Central memory CD4-positive, alpha-beta T cell (primary cell): ENCODE measurements at places on chromosomes 4 and X.

DNA sequence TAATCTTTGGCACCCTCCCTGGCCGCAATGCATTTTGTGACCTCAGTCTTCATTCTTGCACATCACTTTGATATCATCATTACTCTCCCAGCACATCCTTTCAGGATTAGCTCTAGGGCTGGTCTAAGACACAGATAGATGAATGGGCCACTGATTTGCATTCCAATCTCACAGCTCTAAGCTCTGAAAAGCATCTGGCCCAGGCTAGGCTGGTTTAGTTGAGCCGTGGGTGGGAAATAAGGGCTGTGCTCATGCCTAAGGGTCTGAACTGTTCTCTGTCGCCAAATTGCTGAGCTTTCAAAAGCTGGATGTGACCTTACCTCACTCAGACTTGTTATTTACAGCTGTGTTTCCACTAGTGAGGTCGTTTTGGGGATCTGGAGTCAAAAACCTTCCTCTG is 30.0 kb upstream of the SLC9A7 start:
- no peak for DNase-seq

DNA sequence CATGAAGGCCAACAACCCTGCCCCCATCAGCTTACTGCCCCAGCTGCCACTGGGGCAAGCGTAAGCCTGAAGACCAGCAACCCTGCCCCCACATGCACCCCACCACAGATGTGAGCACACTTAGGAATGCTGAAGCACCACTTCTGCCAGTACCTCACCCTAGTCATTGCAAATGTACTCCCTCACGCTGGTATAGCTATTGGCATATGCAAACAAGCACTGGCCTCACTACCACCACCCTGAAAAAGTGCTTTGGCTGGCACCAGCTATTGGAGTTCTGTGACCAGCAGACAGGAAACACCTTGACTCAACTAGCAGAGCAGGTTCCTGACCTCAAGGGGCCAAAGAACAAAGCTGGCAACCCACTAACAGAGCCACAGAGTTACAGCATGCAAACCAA is 534.4 kb upstream of the POU3F4 start:
- no peak for DNase-seq

DNA sequence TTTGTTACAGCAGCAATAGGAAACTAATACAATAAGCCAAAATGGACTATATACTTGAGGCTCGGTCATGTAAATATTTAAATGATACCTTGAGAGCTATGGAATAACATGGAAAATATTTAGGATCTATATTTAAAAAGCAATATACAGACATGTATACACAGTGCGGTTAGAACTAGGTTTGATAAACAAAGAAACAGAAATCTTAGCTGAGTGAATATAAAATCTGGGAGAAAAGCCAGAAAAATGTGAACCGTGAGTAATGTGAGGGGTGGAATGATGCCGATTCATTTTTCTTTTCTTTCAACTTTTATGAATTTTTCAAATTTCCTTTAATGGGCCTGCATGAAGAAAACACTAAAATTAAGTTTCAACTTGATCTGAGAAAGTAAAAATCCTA is 104.1 kb downstream of the ATXN3L start:
- DNase-seq = no peak

DNA sequence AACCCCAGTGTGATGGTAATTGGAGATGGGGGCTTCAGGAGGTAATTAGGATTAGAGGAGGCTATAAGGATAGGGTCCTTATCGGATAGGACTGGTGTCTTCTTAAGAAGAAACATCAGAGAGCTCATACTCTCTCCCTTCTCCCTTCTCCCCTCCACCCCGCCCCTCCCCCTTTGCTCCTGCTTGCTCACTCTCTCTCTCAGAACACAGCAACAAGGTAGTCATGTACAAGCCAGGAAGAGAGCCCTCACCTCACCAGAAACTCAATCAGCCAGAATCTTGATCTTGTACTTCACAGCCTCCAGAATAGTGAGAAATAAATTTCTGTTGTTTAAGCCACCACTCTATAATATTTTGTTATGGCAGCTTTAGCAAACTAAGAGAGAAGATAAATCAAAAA is 4.5 kb downstream of the DDX60L start:
- DNase-seq = no peak
